ENCODE measurements at places on chromosomes 3 and 15. TPM values are rescaled to one million over a fixed set of nuclear protein-coding genes. Genes with fewer than 3 reads are reported as not detected.

ATP10A gene
- 1.4 TPM for total RNA-seq

APOD gene
- total RNA-seq, result 9.6 TPM

TTLL13 gene
- not detected for total RNA-seq

GRCh38 chr15:63380151-63380807 lies 1.4 kb downstream of the CA12 start:
- H3K36me3 ChIP-seq, result no peaks in the 10 kb centered on the region
- H3K4me1 ChIP-seq, result peaks cover 17% of the 10 kb centered on the region
- no peak overlapping the region for H3K4me3 ChIP-seq
- peaks cover 8% of the 10 kb centered on the region for H3K27me3 ChIP-seq

GRCh38 chr15:92107510-92107909 lies 254.0 kb downstream of the SLCO3A1 start:
- H3K27me3 ChIP-seq, result peaks cover 8% of the 10 kb centered on the region

GRCh38 chr3:173743516-173743915 lies 346.0 kb downstream of the NLGN1 start:
- H3K4me3 ChIP-seq, result no peak overlapping the region
- H3K36me3 ChIP-seq, result no peaks in the 10 kb centered on the region
- DNase-seq, result no peak
- no peak overlapping the region for H3K27ac ChIP-seq

DNA sequence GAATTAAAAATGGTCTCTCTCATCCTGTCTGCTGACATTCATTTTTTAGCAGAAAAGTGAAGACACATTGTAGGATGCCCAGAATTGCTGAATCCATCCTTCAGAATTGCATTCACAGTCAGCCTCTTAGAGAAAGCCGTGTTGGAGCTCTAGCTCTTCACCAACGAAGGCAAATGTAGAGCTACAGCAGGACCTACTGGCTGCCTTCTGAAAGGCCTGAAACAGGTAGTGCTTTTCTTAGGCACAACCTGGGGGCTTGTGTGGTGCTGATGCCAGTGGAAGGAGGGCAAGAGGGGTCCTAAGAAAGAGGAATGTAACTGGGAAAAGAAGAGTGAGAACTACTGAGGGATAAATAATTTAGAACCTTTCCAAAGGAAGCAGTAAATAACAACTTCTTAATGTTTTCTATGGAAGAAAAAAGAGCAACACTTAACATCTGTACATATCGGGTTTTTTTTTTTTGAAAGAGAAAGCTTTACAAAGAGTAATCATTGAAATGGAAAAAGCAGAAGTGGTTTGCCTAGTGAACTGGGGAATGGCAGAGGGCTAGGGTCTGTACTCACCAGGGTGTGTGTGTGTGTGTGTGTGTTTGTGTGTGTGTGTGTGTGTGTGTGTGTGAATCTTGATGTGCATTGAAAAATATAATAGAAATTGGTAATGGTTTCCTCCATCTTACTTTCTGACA lies 297.8 kb downstream of the SATB1 start:
- H3K36me3 ChIP-seq, result no peaks in the 10 kb centered on the region
- H3K4me3 ChIP-seq, result no peak overlapping the region
- no peaks in the 10 kb centered on the region for H3K27me3 ChIP-seq
- no peak for DNase-seq
- no peak overlapping the region for H3K27ac ChIP-seq

- H3K27ac ChIP-seq, result no peak overlapping the region
- peaks cover 13% of the 10 kb centered on the region for H3K4me1 ChIP-seq
- no peaks in the 10 kb centered on the region for H3K36me3 ChIP-seq
- H3K4me3 ChIP-seq, result no peak overlapping the region
- DNase-seq, result no peak
- H3K27me3 ChIP-seq, result no peaks in the 10 kb centered on the region
These were observed 248.0 kb upstream of the LYSMD4 start for GRCh38 chr15:99981191-99981647.

DNA sequence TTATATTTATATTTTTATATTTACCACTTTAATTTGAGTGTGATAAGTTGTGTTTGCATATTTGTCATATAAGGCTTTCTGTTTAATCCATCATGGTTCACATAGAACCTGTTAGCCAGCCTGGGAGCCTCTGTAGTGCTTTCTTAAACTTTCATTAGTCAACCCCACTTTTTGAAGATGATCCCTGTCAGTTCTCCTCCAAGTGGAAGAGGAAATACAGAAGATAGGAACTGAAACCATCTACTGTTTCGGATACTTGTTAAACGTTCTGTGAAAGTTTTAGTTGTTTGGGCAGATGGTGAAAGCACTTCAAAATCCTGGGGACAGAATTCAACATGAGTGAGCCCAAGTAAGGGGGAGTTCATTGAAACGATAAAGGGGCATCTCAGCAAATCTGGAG lies 4.6 kb upstream of the SAMMSON start:
- H3K27me3 ChIP-seq, result no peaks in the 10 kb centered on the region
- no peak overlapping the region for H3K27ac ChIP-seq

- H3K27ac ChIP-seq, result no peak overlapping the region
- DNase-seq, result no peak
- no peaks in the 10 kb centered on the region for H3K36me3 ChIP-seq
- no peak overlapping the region for H3K4me3 ChIP-seq
These were observed 314.1 kb upstream of the IL12A start for GRCh38 chr3:159674583-159674982.

DNA sequence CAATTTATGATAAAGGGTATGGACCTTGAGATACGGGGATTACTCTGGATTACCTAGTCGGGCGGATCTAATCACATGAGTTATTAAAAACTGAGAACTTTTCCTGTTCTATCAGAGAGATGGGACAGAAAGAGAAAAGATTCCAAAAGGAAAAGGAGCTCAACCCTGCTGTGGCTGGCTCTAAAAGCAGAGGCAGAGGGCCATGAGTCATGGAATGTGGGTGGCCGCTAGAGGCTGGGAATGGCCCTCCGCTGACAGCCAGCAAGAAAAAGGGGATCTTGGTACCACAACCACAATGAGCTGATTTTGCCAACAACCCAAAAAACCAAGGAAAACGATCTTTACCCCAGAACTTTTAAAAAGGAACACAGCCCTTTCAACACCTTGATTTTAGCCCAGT lies 210.0 kb downstream of the MAGI1 start:
- DNase-seq, result no peak
- H3K4me1 ChIP-seq, result peaks cover 13% of the 10 kb centered on the region
- H3K4me3 ChIP-seq, result no peak overlapping the region

GRCh38 chr3:104908761-104909160 lies 457.9 kb upstream of the ALCAM start:
- H3K36me3 ChIP-seq, result no peaks in the 10 kb centered on the region
- H3K27ac ChIP-seq, result peak overlapping the region; percentile 4
- H3K4me1 ChIP-seq, result no peaks in the 10 kb centered on the region

- DNase-seq, result no peak
- H3K4me1 ChIP-seq, result no peaks in the 10 kb centered on the region
- H3K4me3 ChIP-seq, result no peak overlapping the region
- H3K36me3 ChIP-seq, result no peaks in the 10 kb centered on the region
- no peak overlapping the region for H3K27ac ChIP-seq
- no peaks in the 10 kb centered on the region for H3K27me3 ChIP-seq
These were observed 150.2 kb downstream of the CHSY1 start for GRCh38 chr15:101101676-101102075.

- no peaks in the 10 kb centered on the region for H3K27me3 ChIP-seq
- H3K27ac ChIP-seq, result no peak overlapping the region
- H3K36me3 ChIP-seq, result no peaks in the 10 kb centered on the region
These were observed 616.7 kb upstream of the NAALADL2 start for GRCh38 chr3:174242311-174243041.

DNA sequence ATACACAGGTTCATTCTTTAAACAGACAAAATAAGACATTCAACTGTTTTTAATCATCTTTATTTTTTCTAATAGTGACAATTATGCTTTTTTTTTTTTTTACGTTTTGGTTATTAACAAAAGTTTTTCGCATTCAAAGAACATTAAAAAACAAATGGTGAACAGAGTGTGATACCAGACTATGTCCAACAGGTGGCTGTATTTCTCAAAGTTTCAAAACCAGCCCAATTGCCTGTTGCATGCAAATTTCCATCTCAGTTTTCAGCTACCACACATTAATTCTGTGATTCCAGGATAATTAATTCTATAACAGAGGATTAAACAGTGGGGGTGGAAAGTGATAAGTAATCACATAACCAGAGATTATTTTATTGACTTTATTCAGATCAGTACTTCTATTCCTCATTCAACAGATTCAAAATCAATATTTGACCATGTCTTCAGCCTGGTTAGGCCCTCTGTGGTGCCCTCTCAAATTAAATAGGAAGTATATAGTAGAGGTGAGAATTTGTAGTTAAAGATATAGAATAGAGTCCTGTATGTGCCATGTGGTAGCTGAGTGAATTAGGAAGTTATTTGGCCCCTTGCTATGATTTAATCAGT lies 122.2 kb upstream of the DCBLD2 start:
- no peaks in the 10 kb centered on the region for H3K4me1 ChIP-seq
- no peaks in the 10 kb centered on the region for H3K36me3 ChIP-seq
- H3K27ac ChIP-seq, result no peak overlapping the region
- H3K27me3 ChIP-seq, result no peaks in the 10 kb centered on the region

DNA sequence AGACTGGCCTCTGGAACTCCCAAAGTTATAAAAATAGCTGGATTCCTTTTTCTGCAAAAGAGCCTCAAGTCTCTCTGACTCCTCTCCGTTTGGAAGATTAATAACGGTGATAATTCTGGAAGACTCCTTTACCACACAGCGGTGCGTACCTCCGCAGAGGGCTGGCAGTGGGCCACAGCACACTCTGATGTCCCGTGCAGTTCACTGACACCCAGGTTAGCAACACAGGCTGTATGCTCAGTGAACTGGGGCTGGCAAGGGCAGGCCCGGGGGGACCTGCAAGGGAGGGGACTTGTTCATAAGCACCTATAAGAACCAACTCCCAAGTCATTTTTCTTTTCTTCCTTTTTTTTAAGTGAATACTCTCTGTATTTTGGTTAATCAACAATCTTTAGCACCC lies 120.3 kb upstream of the TJP1 start:
- no peak overlapping the region for H3K4me3 ChIP-seq
- H3K27ac ChIP-seq, result no peak overlapping the region
- H3K36me3 ChIP-seq, result no peaks in the 10 kb centered on the region
- no peaks in the 10 kb centered on the region for H3K4me1 ChIP-seq

All from hepatocyte (in vitro differentiated cells).